ENCODE measurements at places on chromosomes 3 and 15.
A peak's percentile ranks its signal among the peaks of the same experiment; 100 is the strongest.

- no peak for DNase-seq
Observed at GRCh38 chr15:35533130-35534110, 12.5 kb downstream of the DPH6 start.

DNA sequence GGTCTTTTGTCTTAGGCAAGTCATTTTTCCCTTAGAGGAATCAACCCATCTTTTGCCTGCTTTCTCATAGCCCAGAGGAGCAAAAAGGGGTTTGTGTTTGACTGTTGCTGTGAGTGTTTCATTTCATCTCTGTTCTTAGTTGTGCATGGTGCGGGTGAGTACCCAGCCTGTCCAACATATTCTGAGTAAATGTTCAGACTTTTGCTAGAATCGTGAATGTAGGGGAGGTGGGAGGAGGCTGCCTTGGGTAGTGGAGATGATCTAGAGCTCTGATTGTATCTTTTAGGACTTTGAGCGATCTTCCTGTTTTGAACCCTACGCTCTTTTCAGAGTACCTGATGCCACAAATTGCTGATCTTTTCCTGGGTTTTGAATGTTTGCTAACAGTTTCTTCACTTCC lies 123.1 kb downstream of the ZNF609 start:
- no peak for DNase-seq

- DNase-seq, result peak; percentile 55
Observed at GRCh38 chr3:189148081-189148507, 23.7 kb upstream of the TPRG1 start.

DNA sequence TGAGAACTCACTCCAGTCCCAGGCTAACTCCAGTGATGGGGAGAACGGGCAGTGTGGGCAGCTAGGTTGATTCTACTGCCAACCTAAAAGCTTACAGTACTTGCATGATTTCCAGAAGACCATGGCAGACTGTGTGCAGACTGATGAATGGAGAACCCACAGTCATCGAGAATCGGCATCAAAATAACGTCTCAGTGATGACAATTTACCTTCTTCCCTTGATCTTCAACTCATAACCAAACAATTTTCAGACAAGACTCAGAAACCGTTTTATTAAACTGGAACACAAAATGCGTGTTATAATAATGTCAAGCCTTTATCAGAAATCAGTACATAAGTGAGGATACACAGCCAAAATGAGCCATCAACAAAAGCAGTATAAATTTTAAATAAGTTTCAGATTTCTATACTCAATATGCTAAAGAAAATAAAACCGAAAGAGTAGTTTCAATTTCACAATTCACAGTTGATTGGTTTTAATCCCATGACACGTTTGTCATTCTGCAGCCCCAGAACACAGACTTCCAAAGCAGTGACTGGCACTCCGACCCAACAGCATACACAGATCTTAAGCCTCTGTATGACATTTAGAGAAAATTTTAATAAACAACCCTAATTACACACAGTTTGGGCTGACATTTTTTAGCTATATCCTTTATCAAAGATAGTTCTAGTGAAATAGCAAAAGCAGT lies 54.5 kb downstream of the ZMAT3 start:
- DNase-seq, result no peak

DNA sequence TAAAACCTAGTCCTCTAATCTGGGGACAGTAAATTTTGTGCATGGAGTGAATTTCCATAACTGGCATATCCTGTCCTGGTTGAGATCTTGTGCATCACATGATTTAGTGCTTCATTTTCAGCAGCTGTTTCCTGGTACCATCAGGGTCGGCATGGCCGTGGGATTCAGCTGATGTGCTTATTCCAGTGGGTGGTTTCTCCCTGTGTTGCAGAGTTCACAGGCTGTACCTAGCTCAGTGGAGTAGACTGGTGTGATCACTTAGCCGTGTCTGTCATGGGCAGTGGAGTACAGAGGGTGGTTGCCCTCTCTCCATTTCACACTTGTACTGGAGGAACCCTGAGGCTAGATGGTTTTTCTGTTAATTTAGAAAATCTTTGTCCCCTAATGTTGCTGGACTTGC lies 228.5 kb downstream of the PTPRG start:
- DNase-seq, result no peak

- no peak for DNase-seq
Observed at GRCh38 chr3:24303057-24303754, 191.4 kb downstream of the THRB start.

- no peak for DNase-seq
Observed at GRCh38 chr3:38083871-38084333, 44.9 kb downstream of the DLEC1 start.

DNA sequence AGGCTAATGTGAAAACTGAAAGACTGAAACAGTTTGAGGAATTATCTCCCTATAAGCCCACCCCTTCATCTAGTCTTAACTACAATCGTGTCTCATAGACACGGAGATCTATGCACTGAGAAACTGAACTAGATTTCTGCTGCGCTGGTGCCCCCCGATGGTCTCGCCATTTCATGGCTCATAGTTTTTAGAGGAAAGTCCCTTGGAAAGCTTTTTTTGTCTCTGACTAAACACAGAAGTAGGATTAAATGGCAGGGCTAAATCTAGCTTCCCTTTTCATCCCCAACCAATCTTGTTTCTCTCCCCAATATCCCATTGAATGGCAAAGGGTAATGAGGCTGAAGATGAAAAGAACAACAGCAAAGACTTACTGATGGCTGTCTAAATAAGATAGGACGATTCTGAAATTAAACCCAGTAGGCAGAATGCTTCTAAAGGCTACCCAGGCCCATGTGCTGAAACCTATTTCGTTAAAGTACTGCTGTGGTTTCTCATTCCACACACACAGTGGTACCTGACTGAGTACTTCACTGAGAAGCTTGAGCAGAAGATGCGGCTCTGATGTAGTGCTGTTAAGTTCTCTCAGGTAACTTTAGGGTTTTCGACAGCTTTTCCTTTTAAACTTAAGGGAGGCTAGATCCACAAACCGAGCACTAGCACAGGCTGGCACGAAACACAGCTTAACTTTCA lies 142.7 kb downstream of the GADL1 start:
- DNase-seq, result peak; percentile 47

- DNase-seq, result no peak
Observed at GRCh38 chr15:25230442-25230841, 208.4 kb downstream of the UBE3A start.

GRCh38 chr3:2910997-2911396 lies 199.2 kb downstream of the IL5RA start:
- no peak for DNase-seq

GRCh38 chr3:33047842-33048834 lies 48.8 kb downstream of the GLB1 start:
- DNase-seq, result peak; percentile 38

DNA sequence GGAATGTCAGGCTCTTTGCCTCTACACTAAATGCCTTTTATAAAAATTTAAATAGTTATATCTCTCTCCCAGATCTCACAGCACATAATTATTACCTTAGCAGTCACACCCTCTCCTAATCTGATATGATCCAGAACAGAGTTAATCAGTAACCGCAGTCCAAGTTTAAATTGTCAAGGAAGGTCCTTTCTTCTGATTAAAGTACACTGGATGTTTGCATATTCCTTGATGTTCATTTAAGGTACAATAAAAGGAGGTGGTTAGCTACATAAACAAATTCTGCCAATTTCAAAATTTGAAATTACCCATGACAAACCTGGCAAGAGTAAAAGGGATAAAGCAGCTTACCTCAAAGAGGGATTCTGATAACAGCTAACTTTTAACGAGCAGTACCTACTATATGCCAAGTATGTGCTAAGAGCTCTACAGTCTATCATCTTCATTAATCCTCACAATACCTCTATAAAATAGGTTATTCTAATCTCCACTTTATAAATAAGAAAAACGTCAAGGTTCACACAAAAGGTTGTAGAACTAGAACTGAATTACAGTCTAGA lies 4.3 kb downstream of the GOLIM4 start:
- DNase-seq, result no peak

DNA sequence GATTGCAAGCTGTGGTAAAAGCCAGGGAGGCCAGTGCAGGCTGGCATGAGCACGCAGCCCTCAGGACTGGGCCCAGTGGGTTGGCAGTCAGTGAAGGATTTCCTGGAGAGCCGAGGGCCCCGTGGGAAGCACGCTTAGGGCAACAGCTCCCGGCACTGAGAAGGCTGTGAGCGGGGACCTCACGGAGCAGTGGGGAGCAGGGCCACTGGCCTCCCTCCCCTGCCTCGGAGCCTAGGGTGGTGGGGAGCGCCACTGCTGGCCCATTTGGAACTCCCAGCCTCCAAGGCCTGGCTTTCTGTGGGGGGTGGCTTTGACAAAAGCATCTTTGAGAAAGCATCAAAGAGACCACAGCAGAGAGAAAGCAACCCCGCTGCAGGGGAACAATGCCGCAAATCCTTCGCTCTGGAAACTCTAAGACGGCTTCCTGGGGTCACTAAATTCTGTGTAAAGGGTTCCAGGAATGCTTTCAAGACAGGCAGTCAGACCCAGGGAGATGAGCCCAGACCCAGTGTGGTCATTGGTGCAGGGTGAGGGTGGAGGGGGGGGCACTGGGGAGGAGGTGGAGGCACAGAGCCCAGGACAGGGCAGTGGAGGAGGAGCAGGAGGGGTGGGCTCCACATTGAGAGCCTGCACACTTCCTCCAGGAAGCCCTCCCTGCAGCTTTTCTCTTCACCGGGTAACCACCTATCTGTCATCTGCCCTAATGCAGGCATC lies 9.5 kb upstream of the APBA2 start:
- no peak for DNase-seq

GRCh38 chr3:147760941-147761340 lies 351.8 kb downstream of the ZIC1 start:
- DNase-seq, result no peak

DNA sequence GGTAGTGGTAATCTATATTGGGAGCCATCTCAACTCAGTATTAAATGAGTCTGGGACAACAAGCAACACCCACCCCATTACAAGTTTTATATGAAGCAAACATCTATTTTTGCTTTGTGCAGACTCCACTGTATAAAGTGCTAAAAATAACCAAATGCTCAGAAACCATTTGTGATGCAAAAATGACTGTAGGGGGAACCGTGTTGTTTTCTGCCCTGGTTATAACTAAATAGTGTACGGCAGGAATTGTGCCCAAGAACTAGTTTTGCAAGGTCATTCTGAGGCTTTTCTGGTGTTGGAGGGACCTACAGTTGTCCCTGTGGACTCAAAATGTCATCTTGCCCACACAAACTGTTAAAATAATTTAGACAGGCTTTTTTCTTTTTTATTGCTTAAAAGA lies 88.3 kb downstream of the ITPR1 start:
- DNase-seq, result no peak

- no peak for DNase-seq
Observed at GRCh38 chr3:100210772-100211135, 50.0 kb upstream of the TBC1D23 start.

GRCh38 chr3:32822609-32823498 lies 5.1 kb downstream of the TRIM71 start:
- DNase-seq, result no peak

DNA sequence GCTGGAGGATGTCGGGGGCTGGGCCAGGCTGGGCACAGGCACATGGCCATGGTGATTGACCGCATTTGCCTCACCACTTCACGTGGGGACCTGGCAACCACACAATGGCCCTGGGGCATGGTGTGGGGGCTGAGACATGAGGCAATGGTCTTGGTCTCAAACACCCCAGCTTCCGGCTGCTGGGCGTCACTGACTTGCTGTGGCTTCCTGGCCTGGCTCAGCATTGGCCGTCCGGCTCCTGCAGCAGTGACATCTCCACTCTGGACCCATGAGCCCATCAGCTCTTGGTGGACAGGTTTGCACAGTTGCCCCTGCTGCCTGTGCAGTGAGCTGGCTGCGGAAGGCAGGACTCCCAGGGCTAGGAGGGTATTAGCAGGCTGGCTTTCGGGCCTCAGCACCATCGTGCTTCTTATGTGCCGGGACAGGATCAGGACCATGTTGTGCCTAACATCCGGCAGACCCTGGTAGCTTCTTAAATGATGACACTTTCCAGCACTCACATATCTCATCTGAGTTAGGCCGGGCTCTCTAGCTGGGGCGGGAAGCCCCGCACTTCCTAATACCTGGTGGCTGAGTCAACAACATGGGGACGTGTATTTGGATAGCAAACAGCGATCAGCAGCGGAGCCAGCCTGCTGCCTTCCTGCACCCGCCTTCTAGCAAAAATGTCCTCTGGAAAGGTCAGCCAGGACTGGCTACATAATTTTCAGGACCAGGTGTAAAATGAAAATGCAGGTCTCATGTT lies 34.1 kb downstream of the ZNF710 start:
- DNase-seq, result no peak

GRCh38 chr3:102248981-102249705 lies 185.7 kb upstream of the ZPLD1 start:
- no peak for DNase-seq

- no peak for DNase-seq
Observed at GRCh38 chr3:27354161-27354560, 15.0 kb downstream of the NEK10 start.

- no peak for DNase-seq
Observed at GRCh38 chr3:183954875-183955274, 62.8 kb downstream of the ABCC5 start.

GRCh38 chr3:37993820-37994638 lies 3.4 kb downstream of the VILL start:
- DNase-seq, result peak; percentile 32

DNA sequence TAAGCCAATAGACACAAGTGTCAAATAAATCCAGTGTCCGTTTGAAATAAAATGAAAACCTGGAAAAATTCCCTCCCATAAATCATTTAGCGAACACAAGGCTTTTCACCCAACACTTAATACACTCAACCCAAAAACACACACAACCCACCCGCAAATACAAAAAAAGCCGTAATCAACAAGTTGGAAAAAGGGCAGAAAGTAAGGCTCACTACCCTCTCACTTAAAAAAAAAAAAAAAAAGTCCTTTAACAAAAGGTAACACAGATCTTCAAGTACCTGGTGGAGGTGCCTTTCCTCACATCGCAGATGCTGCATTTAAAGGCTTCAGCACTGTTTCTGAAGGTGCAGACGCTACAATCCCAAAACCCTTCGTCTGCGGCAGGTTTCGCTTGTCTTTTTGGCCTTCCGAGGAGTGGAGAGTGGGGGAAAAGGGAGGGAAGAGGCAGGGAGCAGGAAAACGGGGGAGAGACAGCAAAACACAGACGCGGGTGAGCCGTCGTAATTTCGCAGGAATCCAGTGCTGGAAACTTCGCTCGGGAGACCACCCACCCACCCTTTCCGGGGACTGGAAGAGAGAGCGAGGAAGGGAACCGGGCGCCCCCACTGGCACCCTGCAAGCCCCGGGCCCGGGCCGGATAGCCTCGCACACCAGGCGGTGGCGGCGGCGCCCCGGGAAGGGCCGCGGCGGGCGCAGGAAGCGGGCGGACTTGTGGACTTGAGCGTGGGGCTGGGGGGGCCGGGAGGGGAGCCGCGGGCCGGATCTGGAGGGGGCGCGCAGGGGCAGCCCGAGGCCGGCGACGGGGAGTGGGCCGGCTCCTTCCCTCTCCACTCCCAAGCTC lies 401.8 kb downstream of the SHQ1 start:
- DNase-seq, result no peak

DNA sequence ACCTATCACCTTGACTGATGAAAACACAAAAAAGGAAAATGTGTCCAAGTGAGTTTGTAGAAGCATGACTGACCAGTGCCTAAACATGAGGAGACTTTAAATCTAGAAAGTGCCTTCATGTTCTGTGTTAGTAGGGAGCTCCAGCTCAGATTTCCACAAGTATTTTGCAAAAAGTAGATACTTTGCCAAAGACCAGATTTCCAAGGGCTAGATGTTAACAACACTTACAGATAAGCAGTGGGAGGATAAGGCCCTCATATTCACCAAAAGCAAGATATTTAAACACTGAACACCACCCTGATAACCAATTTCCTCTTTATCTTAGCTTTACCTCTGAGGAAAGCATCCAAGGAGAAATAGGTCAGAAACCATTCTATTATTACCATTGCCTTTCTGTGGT lies 91.0 kb downstream of the MYO5A start:
- DNase-seq, result no peak

All from stimulated activated CD4-positive, alpha-beta T cell treated with anti-CD3 and anti-CD28 coated beads, Interleukin-1b, Interleukin-23, amount 100 ng/mL, for 4 hours (primary cell).